ENCODE measurements at places on chromosomes 5 and 9.

DNA sequence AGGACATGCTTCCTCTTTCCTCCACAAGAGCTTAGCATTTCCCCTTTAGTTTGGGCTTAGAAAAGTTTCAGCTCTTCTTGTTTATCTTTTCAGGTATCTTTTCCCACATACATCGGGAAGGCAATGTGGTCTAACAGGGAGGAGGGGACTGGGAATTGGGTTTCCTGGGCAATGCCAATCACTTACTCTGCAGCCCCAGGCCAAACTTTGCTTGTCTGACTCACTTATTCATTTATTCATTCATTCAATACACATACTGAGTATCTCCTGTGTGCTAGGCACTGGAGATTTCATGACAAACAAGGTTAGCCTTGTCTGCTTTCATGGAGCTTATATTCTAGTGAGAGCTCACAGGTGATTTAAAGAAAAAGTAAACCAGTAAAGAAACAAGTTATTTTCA lies 10.7 kb upstream of the POU4F3 start:
- DNase-seq, result no peak

GRCh38 chr5:160245506-160246086 lies 16.3 kb downstream of the FABP6 start:
- DNase-seq, result no peak

GRCh38 chr5:176319827-176320554 lies 41.6 kb downstream of the KIAA1191 start:
- no peak for DNase-seq

DNA sequence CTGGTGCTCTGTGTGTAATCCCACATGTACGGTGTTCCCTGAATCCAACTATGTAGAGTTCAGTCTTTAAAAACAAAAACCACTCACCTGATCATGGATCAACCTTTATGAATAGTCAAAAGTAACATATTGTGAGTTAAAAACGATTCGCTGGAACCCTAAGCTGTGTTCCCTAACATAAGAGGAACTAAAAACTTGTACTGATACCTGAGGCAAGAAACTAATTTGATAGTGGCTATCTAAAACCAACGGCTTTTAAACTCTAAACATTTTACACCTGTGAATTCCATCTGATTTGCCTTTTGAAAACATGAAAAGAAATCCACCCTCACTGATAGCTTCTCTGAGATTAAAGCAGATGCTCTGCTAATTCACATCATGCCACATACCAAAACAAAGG lies 101.5 kb downstream of the DEPDC1B start:
- DNase-seq, result no peak

- no peak for DNase-seq
Observed at GRCh38 chr9:93587651-93588347, 11.4 kb downstream of the PHF2 start.

DNA sequence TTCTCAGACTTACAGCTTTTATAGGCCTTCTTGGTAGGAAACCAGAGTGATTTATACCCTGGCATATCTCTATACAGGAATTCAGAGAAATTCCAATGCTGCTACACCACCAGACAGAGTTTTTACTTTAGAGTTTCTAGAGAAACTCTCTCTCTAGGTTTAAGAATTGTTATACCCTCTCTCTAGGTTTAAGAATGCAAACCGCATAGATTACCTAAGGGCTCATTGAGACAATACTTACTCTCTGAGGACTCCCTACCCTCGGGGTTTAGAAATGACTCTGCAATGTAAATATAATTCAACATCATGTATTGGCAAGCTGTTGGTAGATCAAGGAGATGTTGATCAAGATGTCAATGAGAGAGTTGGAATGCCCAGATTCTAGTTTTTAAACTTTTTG lies 15.3 kb upstream of the ELAVL2 start:
- DNase-seq, result no peak

GRCh38 chr9:110641293-110641692 lies 27.3 kb upstream of the MUSK start:
- no peak for DNase-seq

- DNase-seq, result no peak
Observed at GRCh38 chr5:171612749-171613148, 172.9 kb upstream of the SMIM23 start.

DNA sequence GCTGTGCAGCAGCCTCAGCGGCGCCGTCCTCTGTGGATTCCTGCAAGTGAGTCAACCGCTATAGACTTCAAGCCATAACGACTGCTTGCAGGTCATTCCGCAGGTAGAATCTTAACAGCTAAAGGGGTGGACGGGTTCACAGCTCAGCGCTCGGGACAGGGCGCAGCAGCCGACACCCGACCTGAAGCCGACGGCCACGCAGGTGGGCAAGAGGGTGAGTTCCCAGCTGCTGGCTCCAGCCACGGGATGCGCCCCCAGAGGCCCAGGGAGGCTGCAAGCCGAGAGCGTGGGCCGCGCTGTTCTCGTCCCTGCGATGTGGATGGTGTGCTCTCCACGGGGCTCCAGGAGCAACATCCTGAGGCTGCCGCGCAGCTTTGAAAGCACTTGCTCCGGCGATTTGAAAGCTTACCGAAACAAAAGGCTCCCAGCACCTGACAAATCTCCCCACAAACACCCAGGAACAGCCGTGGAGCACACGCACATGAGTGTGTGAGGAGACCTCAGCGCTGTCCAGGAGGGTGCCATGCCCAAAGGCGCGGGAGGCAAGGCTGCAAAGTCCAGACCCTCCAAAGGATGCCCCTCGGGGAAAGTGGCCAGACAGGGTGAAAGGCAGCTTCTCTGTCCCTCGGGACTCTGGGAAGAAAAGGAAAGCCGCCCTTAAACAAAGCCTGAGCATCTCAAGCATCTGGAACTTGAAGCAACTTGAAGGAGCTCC lies 48.7 kb downstream of the EXD3 start:
- no peak for DNase-seq

GRCh38 chr5:159210846-159211245 lies 1.5 kb upstream of the RNF145 start:
- no peak for DNase-seq

GRCh38 chr9:28004900-28005299 lies 431.6 kb upstream of the C9orf72 start:
- no peak for DNase-seq

DNA sequence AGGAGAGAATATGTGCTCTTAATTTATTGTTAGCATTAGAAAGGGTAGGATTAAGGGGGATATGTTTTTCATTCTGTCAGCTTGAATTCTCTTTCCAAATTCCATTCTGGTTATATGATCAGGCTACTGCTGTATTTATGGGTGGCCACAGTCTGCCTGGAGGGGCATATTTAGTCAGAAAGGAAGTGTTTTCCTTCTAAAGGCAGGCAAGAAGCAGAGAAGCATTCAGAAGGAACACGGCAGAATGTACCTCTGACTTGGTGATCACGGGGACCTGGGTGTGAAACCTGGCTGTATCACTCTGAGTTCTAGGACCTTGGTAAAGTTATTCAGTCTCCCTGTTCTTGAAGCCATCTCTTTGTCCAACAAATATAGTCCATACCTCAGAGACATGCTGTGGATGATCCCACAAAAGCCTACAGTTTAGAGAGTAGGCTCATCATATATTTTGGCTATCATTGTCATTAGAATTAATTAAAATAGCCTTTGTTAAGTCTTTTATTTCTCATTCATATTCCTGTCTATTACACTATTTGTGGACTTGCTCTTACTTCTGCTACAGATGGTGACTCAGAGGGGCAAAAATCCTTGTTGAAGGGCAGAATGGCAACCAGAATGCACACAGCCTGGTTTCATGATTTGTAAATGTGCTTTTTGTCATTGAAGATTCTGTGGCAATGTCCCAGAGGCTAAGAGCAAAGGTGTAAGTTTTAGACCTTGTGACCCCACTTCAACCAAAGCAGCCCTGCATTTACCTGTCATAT lies 2.7 kb downstream of the TNC start:
- DNase-seq, result no peak

- no peak for DNase-seq
Observed at GRCh38 chr5:158543539-158544387, 556.0 kb downstream of the EBF1 start.

- DNase-seq, result no peak
Observed at GRCh38 chr9:23408874-23409273, 417.2 kb downstream of the ELAVL2 start.

GRCh38 chr5:38795986-38796741 lies 49.6 kb upstream of the OSMR start:
- DNase-seq, result no peak

DNA sequence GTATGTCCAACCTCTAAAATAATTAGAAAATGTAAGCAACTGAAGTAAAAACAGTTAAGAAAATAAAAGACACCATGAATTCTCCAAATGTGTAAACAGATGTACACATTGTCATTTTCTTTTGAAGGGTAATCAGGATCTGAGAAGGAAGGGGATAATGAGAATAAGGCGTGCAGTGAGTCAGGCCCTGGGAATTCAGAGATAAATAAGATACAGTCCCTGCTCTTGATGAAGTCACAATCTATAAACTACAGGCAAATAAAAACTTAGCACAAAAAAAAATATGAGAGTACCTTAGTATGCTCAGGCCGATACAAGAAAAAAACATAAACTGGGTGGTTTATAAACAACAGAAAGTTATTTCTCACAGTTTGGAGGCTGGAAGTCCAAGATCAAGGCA lies 315.3 kb downstream of the DNAH5 start:
- no peak for DNase-seq

DNA sequence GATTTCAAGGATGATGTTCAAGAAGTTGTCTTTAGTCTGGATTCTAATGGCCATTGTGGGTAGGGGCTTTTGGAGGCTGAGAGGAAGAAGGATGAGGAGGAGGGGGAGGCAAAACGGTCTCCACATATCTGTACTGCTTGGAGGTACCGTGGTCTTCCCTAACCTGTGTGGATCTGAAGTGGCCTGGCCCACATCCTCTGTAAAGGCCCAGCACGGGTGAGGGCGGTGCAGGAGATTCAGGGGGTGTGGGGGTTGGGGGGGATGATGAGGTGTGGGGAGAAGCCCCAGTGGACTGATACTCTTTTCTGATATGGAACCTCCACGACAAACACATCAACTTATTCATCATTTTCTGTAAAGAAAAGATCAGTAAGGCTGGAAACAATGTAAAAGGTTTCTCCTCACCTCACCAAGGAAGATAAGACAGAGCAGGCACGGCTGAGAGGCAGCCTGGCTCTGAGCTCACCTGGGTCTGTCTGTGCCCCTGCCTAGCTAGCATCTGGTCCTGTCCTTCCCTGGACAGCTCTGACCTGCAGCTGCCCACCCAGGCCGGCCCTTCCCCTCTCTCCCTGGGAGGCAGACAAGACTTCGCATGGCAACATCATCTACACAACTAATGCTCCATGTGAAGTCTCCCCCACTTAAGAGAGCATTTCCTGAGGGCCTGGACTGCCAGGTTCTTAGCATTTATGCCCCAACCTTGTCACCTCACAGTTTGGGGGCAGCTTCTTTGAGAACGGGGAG lies 5.6 kb upstream of the IL3 start:
- no peak for DNase-seq

DNA sequence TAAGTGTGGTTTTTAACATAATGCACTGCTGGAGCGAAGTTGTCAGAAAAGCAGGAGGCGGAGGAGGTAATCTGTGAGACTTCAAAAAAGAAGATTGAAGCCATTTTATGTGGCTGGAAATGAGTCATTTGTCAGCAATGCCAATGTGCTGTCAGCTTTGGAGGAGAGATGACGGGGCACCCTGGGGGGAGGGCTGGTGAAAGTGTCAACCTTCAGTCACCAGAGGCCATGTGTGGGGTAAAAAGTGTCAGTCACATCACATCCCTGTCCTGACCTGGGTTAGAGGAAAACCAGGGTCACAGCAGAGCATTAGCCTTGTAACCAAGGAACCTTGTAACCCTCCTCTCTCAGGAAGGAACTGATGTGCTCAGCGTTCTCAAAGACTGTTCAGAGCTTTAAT lies 59.1 kb downstream of the TLR4 start:
- DNase-seq, result no peak

DNA sequence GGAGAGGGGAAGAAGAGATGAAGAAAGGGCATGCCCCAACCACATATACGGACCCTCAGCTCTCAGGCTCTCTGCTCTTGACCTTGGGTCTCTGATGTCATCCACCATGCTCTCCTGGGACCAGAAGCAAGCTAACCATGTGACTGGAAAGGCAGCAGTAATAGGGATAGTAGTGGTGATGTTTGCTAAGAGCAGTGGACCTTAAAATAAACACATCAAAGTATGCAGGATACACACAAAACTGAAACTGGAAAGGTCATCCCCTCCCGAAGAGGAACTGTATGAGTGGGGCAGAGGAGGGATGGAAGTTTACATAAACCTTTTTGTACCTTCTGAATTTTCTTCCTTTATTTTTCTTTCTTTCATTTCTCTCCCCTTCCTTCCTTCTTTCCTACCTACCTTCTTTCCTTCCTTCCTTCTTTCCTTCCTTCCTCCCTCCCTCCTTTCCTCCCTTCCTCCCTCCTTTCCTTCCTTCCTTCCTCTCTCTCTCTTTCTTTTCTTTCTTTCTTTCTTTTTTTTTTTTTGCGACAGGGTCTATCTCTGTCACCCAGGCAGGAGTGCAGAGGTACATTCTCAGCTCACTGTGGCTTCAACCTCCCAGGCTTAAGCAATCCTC lies 8.1 kb upstream of the PTPN3 start:
- DNase-seq, result no peak

- no peak for DNase-seq
Observed at GRCh38 chr9:20138841-20139240, 350.0 kb upstream of the SLC24A2 start.

- no peak for DNase-seq
Observed at GRCh38 chr9:95753762-95754465, 121.6 kb upstream of the ERCC6L2 start.

DNA sequence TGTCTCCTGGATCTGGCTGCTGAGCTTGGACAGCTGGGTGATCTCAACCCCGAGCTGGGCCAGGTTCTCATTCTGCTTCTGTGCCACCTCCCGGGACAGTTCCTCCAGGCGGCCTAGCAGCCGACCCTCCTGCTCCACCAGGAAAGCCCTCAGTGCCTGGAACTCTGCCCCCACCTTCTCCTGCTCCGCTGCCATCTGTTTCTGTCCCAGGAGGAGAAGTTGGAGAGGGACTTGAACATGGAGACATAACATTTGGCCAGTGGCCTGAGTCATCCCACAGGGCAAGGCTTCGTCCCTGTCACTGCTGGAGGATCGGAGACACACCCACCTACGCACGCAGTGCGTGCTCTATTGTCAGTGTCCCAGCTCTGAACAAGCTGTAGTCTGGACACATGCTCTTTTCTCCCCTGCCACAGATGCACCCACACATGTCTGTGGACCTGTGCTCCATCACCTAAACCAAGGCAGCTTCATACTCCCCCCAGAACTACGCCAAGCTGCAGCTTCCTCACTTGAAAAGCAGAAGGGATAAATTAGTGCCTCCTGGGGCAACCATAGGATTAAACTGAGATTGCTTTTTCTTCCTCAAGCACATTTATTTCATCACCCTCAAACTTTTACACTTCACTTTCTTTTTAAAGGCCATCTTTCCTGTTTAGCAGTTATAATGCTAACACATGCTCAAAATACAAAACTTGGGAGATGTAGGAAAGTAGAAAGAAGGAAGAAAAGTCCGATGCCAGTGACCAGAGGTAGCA lies 4.9 kb downstream of the TRIM7 start:
- DNase-seq, result no peak

GRCh38 chr5:1735320-1735970 lies 64.2 kb downstream of the MRPL36 start:
- DNase-seq, result no peak

DNA sequence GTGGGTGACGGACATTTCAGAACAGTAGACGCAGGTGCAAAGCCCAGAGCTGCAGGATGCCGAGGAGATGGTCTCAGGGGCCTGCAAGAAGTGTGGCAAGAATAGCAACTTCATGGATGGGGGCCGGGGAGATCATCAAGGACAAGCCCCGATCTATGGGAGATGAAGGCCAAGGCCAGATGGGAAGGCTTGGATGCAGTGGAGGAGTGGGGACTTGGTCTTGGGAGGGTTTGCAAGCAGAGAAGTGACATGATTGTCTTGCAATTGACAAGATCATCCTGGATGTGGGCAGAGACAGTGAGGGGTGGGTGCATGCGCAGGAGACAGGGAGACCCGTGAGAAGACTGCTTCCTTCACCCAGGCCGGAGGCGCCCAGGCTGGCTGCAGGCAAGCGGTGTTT lies 198.1 kb downstream of the CDK5RAP2 start:
- no peak for DNase-seq

Measured in activated T-cell treated with anti-CD3 and anti-CD28 coated beads, Interleukin-2, amount 50 U/mL, for 1 hour (primary cell).